Stimulated activated CD4-positive, alpha-beta T cell treated with anti-CD3 and anti-CD28 coated beads, Interleukin-2, amount 100 ng/mL, for 48 hours (primary cell): ENCODE measurements at places on chromosomes 1 and 21.
A peak's percentile ranks its signal among the peaks of the same experiment; 100 is the strongest.

GRCh38 chr1:4084048-4084431, 184.0 kb upstream of the C1orf174 start:
- DNase-seq: no peak

- no peak for DNase-seq
Observed at GRCh38 chr1:31579374-31579773, 3.1 kb downstream of the TINAGL1 start.

- no peak for DNase-seq
Observed at GRCh38 chr1:115135681-115136080, 46.4 kb upstream of the TSPAN2 start.

DNA sequence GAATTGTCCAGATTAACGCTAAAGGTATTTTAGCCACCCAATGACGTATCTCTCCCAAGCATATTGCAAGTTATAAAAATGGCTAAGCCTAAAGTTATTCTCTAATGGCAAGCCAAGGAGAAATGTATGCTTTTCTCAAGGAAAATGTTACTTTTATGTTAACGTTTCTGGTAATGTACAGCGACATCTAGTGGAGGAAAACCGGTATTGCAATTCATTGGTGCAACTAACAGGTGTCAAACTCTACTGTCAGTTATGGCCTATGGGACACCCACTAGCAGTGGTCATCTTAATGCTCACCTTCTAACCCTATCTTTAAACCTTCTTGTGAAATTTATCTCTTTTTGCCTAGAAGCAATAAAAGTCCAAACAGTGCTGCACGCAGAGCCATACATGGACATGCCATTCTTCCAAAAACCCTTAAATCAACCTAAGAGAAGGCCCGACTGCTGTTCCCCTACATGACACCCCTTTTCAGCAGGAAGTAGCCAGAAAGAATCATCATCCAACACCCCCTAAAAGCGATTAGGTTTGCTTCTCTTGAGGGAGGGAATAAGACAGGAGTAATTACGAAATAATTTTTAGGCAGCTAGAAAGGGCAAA, 68.7 kb upstream of the LRIF1 start:
- peak; percentile 35 for DNase-seq

GRCh38 chr1:69491416-69491815, 76.3 kb upstream of the LRRC7 start:
- DNase-seq: no peak

GRCh38 chr1:99551812-99552614, 93.9 kb upstream of the PALMD start:
- DNase-seq: no peak

- DNase-seq: no peak
Observed at GRCh38 chr1:33265780-33266605, 9.7 kb downstream of the ZNF362 start.

DNA sequence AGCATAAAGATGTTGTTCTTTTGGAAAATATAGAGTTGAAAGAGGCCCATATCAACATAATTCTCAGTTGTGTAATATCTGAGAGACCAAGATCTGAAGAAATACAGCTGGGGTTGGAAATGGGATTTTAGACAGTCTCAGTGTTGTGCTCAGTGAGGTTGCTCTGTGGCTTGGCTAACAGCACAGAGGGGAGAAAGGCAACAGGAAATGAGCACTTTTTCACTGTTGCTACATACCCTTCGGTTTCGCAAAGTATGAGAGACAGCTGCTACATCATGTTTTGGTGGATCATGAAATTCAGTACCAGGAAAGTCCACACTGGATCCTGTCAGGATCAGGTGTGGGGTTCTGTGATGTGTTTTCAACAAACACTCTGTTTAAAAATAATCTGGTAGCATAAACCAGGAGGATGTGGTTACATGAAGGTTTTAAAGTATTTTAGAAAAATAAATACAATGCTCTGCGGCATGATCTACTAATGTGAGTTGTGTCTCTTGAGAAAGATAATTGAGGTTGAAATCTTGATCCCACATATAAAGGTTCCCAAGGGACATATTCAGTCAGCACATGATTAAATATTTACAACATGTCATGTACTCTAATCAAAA, 7.0 kb upstream of the GPR88 start:
- DNase-seq: no peak

GRCh38 chr1:241482761-241483250, 36.7 kb downstream of the FH start:
- no peak for DNase-seq

- no peak for DNase-seq
Observed at GRCh38 chr1:171868217-171868803, 27.0 kb downstream of the DNM3 start.

DNA sequence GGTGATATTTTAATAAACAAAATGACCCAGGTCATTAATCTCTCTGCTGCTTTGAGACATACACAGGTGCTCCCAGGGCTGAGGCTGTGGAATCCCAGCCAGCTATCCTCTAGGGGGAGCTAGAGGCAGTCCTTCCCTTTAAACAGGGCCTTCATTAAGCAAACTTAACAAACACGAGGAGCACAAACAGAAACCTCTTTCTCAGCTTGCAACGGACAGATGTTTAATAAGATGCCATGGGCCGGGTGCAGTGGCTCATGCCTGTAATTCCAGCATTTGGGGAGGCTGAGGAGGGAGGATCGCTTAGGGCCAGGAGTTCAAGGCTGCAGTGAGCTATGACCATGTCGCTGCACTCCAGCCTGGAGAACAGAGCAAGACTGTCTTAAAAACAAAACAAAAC, 106.7 kb downstream of the HIVEP3 start:
- DNase-seq: peak; percentile 48

GRCh38 chr1:70778056-70778762, 269.4 kb downstream of the PTGER3 start:
- DNase-seq: no peak

- DNase-seq: no peak
Observed at GRCh38 chr1:15722836-15723532, 13.1 kb upstream of the SLC25A34 start.

DNA sequence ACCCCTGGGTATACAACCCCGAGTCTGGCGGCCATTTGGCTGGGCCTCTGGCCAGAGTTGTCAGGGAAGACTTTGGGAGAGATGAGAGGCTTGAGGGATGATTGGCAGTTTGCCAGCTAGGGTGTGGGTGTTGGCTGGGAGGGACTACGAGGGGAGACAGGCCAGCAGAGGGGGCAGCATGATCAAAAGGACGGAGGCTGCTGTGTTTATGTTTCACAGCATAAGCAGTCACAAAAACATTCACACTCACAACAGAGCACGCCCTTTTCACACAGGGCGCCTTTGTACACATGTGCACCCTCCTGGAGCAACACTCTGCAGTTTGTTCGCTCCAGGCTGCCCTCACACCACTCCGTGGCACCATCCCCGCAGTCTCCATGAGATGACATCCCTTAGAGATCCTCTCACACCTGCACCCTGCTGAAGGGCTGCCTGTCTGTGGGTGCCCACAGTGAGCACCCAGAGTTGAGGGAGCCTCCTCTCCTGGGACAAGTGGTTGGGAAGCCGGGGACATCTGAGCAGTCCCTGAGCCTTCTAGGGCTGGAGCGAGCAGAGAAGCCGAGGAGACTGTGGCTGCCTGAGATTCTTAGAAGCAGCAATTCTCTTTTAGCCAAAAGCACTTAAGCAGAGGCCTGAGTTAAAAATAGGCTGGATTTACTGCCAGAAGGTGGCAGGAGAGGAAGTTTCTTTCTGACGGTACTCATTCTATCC, 15.4 kb downstream of the EFNA3 start:
- no peak for DNase-seq

- DNase-seq: no peak
Observed at GRCh38 chr1:234660536-234661316, 50.7 kb upstream of the IRF2BP2 start.

DNA sequence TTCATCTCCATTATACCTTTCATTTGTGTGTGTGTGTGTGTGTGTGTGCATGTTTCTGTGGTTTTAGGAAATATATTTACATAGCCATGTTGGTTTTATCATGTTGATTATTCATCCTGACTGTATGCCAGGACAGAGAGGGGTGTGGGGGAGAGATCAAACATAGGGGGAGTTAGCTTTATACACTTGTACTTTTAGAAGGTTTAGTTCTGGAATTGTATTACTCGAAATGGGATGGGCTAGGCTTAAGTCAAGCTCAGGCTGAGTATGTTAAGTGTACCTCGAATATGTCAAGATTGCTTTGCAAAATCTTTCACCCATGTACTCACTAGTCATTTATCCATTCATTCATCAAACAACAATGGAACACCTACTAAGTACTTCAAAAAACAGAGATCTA, 123.3 kb downstream of the HMCN1 start:
- DNase-seq: no peak

- no peak for DNase-seq
Observed at GRCh38 chr1:11546456-11546855, 67.5 kb downstream of the DISP3 start.

DNA sequence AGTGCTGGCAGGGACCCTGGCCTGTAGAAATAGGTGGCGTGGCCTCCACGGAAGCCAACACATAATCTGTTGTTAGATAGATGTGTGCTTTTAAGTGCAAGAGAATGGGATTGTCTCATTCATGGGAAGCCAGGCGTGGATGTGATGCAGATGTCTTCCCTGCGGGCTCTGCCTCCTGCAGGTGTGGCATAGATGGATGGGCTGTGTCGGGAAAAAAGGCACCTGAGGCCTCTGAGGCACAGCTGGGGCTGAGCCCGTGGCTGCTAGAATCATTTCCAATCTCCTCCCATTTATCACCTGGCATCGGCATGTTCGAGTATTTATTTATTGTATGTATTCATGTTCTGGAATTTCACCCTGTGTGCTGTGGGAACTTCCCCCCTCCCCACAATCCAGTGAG, 353.4 kb upstream of the AJAP1 start:
- DNase-seq: no peak

GRCh38 chr1:247841796-247842195, at the start of gene OR11L1:
TSS of gene OR11L1 (minus strand) at chr1:247841896. CDS start at chr1:247841896, 0 bp downstream.
- no peak for DNase-seq

GRCh38 chr1:47189844-47190508, at the start of gene PDZK1IP1:
TSS of gene PDZK1IP1 (minus strand) at chr1:47190036. CDS start at chr1:47189932, 104 bp downstream.
- no peak for DNase-seq

DNA sequence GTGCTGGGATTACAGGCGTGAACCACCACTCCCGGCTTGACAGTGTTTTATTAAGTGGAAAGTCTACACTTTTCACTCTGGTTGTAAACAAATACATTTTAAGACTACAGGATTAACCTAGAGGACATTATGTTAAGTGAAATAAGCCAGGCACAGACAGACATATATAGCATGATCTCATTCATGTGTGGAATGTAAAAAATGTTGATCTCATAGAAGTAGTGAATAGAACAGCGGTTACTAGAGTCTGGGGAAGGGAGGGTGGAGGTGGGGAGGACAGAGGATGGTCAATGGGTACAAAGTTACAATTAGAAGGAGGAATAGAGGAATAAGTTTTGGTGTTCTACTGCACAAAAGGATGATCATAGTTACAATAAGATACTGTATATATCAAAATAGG, 16.9 kb downstream of the CTH start:
- no peak for DNase-seq

- DNase-seq: no peak
Observed at GRCh38 chr1:28950449-28950848, 36.1 kb downstream of the EPB41 start.

- no peak for DNase-seq
Observed at GRCh38 chr1:47934243-47934805, 62.9 kb downstream of the TRABD2B start.
